ENCODE measurements at places on chromosomes 1 and 21. TPM values are rescaled to one million over a fixed set of nuclear protein-coding genes. Genes with fewer than 3 reads are reported as not detected.

DNA sequence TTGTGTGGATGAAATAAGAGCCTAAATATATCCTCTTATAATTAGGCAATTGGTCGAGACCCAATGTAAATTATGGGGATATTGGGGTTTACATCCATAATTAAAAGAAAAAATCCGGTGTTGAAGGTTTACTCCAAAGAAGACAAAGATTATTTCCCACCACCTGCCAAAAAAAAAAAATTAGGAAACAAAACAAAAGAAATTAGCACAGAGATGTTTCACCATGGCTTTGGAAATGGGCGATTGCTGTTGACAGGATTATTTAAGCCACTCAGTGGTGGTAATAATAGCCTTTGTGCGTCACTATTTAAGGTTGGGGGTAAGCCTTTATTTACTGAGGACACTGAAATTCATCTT is 585 bp upstream of the GLRX2 start:
- DNase-seq = no peak

DNA sequence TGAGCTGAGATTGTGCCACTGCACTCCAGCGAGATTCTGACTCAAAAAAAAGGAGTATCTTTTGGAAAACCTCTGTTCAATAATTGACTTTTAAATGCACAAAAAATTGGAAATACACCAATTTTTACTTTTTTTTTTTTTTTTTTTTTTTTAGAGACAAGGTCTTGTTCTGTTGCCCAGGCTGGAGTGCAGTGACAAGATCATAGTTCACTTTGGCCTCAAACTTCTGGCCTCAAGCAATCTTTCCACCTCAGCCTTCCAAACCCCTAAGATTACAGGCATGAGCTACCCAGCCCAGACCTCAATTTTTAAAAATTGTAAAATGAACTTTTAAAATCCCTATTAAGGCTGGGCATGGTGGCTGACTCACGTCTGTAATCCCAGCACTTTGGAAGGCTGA is 30.8 kb downstream of the NEK2 start:
- DNase-seq = no peak

- DNase-seq = peak; percentile 39
These were observed 25.4 kb downstream of the PHGDH start for GRCh38 chr1:119737040-119737682.

GRCh38 chr21:39484711-39485276 is 33.0 kb downstream of the SH3BGR start:
- no peak for DNase-seq

The FGR gene
- 2.2 TPM for total RNA-seq

The CFHR3 gene
- not detected for total RNA-seq

The BARHL2 gene
- total RNA-seq = not detected
